Neuronal stem cell (in vitro differentiated cells): ENCODE measurements at places on chromosomes 2 and 18.

- no peak for DNase-seq
Measured at GRCh38 chr2:128662051-128662471, 343.4 kb upstream of the HS6ST1 start.

GRCh38 chr2:170208967-170209366, 31.0 kb downstream of the MYO3B start:
- DNase-seq: no peak

DNA sequence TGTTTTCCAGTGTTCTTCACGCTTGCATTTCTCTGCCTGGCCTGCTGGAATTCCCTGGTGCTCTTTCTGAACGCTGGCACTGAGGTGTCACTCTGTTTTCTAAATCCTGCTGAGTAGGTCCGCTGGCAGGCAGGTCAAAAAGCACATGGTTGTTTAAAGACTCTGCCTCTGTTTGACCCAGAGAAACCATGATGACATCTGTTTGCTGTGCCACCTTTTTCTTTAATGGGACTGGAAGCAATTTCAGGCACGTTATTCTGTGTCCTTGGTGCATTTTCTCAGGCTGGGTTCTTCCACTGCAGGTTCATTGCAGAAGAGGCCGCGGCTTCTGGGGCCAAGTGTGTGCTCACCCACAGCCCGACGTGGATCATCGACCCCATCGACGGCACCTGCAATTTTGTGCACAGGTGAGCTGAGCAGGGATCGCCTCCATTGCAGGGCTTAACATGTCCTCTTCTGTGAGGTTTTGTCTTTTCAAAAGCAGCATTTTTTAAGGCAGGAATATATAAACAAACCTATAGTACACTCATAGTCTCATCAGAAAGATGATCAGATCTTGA, 28.4 kb downstream of the IMPA2 start:
- no peak for DNase-seq

DNA sequence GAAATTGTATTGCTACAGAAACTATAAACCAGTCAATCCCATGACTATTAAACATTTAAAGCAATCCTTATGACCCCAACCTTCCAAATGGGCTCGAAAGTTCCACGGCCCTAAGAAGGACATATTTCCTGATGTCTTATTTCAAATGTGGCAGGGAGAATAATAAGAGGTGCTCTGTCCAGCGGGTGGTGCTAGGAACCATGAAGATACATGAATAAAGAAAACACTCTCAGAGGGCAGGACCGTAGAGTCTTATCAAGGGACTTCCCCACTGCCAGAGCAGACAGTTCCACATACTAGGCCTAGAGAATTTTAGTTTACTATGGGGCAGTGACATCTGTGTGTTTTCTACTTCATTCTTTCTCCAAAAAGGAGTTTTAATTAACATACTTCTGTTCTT, 187.1 kb upstream of the PIK3C3 start:
- no peak for DNase-seq

- DNase-seq: no peak
Measured at GRCh38 chr18:65477455-65477854, 273.4 kb upstream of the CDH7 start.

- DNase-seq: no peak
Measured at GRCh38 chr2:23563673-23564614, 179.0 kb downstream of the KLHL29 start.

- DNase-seq: no peak
Measured at GRCh38 chr18:49597157-49597931, 35.5 kb downstream of the LIPG start.
